Left lung (tissue), 14 donors: ENCODE measurements at places on chromosomes 2 and 18. TPM values are rescaled to one million over a fixed set of nuclear protein-coding genes. Genes with fewer than 3 reads are reported as not detected.

Gene GPR17
- total RNA-seq: 0.24 TPM

DNA sequence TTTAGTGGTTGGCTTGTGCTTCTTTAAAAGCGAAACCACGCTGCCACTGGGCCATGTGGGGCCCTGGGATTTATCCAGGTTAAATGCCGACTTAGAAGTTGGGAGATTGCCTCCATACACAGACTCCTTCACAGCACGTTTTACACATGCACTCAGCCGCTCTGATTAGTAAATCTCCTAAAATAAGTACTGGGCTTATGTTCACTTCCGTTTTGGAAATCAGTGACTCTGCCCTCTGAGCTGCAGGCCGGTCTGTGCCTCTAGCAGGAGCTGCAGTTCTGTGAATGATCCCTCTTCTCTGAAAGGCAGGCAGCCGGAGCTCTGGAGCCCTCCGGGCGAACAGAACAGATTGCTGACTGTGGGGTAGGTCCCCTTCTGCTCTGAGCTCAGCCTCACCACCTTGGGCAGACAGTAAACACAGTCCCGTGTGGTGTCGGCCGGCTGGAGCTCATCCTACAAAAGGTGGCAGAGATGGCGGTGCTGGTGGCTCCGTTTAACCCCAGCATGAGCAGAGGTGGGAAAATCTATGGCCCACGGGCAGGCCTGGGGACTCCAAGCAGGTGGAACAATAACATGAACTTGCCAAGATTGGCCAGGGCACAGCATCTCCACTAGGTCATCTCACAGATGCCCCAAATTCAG is 9.8 kb upstream of the RAB17 start:
- DNase-seq: no peak
- peaks cover 7% of the 10 kb centered on the region for H3K4me1 ChIP-seq
- H3K4me3 ChIP-seq: no peak overlapping the region
- H3K27me3 ChIP-seq: no peaks in the 10 kb centered on the region
- H3K27ac ChIP-seq: peak overlapping the region; percentile 16

- H3K36me3 ChIP-seq: no peaks in the 10 kb centered on the region
- H3K4me3 ChIP-seq: no peak overlapping the region
- H3K27me3 ChIP-seq: no peaks in the 10 kb centered on the region
Measured at GRCh38 chr2:69729266-69729665, 12.7 kb upstream of the ANXA4 start.

DNA sequence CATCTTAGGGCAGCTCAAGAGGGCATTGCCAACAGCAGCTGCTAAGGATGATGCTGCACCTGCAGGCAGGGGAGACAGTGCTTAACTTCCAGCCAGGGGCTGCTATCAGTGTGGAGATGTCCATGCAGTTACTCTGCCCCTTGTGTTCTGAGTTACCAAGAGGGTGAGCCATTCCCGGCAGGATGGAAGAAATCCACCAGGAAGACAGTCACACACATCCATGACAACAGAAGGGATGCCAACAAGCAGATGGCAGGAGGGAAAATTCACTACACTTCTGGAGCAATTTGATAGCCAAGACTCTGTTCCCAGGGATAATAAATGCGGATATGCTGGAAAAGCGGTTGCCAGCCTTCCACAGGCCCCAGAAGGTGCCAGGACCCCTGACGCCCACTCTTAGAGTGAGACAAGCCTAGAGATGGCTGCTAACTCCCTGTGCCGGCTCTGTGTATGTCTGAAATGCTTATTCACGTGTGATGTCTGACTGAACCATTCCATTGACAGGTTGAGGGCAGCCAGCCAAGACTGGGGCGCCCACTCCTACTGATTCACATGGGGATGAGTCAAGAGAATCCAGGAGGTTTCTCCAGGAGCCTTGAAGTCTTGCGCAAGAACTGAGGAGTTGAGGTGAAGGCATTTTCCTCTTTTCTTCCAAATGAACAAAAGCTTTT is 24.5 kb downstream of the LOXHD1 start:
- no peaks in the 10 kb centered on the region for H3K4me1 ChIP-seq
- no peak overlapping the region for H3K27ac ChIP-seq
- DNase-seq: no peak
- H3K4me3 ChIP-seq: no peak overlapping the region
- no peaks in the 10 kb centered on the region for H3K36me3 ChIP-seq

GRCh38 chr2:53379547-53379946 is 388.1 kb upstream of the CHAC2 start:
- H3K36me3 ChIP-seq: no peaks in the 10 kb centered on the region
- H3K4me1 ChIP-seq: no peaks in the 10 kb centered on the region
- H3K4me3 ChIP-seq: no peak overlapping the region
